Bronchial smooth muscle cell (primary cell): ENCODE measurements at places on chromosomes 11 and 22. TPM values are rescaled to one million over a fixed set of nuclear protein-coding genes. Genes with fewer than 3 reads are reported as not detected.

CXCR5 gene
- total RNA-seq = not detected in 2 replicates

VWCE gene
- 3.6 and 14.9 TPM in 2 replicates for total RNA-seq

MFRP gene
- total RNA-seq = not detected in 2 replicates

SYCE3 gene
- total RNA-seq = 0.94 TPM in 1 of 2 replicates, not detected in the other

OMP gene
- total RNA-seq = 0.79 and 1.1 TPM in 2 replicates

HBB gene
- not detected in 2 replicates for total RNA-seq

CYTH4 gene
- 0.26 and 0.32 TPM in 2 replicates for total RNA-seq

RFPL2 gene
- total RNA-seq = not detected in 2 replicates
